ENCODE measurements at places on chromosomes 11 and 22.

GRCh38 chr22:50276143-50276542 lies 6.0 kb upstream of the MAPK11 start:
- DNase-seq = peak; percentile 92

DNA sequence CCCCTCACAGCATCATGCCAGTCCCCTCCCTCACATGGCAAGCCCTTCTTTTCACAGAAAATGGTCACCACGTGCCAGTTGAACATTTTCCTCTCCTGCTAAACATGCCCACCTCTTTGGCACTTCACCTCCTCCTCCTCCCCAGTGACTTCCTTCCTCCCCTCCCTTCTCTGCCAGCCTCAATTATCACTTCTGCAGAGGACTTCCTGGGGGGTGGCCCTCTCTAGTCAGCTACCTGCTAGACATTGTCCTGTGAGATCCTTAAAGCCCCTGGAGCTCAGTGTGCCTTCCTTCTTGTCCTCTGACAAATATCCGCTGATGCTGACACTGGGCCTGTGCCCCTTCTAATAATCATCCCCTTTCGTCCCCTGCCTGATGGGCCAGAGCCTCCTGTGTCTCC lies 43.2 kb upstream of the E2F8 start:
- DNase-seq = no peak

DNA sequence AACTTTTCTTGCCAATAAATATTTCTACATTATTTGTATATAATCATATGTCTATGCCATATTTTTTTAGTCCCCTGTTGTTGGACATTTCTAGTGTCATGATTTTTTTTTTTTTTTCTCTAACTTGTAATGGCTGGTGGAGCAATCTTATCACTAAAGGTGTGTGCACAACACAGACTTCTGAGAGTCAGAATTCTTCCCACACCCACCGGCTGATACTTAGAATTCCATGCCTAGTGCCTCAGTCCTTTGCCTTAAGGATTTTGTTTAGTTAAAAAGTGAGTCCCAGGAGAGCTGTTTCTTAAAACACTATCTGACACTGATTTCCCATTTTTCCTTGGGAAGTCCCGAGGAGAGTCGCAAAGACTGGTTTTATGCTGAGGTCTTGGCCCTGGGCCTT lies 87.7 kb upstream of the BARX2 start:
- DNase-seq = no peak

DNA sequence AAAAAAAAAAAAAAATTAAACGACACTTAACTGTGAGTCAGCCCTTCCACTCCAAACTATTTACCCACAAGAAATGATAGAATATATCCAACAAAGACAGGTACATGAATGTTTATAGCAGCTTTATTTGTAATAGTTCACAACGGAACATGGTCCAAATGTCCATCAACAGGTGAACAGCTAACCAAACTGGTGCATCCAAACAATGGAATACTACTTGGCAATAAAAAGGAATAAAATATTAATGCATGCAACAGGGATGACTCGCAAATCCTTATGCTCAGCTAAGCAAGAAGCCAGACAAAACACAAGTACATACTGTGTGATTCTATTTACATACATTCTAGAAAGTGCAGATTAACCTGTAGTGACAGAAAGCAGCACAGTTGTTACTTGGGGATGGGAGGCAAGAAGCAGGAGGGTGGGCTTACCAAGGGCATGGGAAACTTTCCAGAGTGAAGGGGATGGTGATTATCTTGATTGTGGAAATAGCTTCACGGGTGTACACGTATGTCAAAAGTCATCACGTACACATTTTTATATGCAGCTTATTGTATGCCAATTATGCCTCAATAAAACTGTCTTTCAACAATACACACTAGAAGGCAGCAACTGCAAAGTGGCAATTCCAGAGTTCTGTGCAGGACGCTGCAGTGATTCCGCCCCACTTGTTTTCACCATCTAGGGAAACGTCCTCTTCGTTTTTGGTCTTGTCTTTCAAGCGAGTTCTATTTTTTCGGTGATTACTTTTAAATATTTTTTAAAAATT lies 6.7 kb upstream of the SF1 start:
- DNase-seq = no peak

DNA sequence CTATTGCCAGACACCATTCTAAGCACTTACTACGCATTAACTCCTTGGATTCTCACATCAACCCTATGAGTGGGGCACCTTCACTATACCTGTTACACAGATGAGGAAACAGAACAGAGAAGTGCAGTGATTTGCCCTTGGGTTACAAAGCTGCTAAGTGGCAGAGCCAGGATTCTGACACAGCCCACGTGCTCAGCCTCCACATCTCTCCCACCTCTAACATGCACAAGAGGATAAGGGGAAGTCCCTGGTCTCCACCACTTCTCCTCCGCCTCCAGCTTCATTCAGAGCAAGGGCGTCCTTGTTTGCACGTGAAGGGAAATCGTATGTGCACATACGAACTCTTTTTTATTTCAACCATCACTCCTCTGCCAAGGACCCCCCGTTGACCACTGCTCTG lies 53.7 kb downstream of the CDON start:
- no peak for DNase-seq

DNA sequence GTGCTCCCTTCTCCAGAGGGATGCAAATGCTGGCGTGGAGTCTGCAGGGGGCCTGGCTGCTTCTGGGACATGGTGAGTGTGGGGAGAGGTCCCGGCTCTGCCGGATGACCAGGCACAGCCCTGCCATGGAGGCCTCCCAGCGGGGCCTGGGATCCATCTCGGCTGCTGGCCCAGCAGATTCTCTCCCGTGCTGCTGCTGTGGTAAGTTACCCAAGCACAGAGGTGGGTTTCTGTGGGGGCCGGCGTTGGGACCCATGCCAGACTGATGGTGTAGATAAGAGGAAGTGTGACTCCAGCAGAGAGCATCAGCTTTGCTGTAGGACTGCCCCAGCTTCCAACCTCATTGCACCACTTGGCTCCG lies 147.5 kb upstream of the B3GAT1 start:
- DNase-seq = no peak

DNA sequence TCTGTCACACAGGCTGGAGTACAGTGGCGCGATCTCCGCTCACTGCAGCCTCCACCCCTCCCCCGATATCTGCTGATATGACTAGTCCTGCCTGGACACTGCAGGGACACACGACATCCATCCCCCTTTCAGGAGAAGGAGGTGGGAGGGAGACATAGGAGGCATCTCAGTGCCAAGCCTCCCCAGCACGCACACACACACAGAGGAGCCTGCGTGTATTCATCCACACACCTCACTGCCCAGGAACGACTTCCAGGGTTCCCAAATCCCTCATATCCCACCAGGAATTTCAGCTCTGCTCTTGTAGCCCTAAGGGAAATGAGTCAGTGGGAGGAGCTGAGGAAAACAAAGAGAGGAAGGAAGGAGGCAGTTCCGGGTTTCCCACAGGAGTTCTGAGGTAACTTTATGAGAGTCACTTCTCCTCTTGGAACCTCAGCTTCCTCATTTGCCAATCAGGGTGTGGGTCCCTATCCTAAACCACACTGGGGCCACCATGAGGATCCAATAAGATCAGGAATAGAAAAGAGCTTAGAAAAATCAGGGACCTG lies 37.2 kb upstream of the ACER3 start:
- DNase-seq = no peak

- no peak for DNase-seq
These were observed 3.0 kb downstream of the C11orf58 start for GRCh38 chr11:16741473-16741872.

DNA sequence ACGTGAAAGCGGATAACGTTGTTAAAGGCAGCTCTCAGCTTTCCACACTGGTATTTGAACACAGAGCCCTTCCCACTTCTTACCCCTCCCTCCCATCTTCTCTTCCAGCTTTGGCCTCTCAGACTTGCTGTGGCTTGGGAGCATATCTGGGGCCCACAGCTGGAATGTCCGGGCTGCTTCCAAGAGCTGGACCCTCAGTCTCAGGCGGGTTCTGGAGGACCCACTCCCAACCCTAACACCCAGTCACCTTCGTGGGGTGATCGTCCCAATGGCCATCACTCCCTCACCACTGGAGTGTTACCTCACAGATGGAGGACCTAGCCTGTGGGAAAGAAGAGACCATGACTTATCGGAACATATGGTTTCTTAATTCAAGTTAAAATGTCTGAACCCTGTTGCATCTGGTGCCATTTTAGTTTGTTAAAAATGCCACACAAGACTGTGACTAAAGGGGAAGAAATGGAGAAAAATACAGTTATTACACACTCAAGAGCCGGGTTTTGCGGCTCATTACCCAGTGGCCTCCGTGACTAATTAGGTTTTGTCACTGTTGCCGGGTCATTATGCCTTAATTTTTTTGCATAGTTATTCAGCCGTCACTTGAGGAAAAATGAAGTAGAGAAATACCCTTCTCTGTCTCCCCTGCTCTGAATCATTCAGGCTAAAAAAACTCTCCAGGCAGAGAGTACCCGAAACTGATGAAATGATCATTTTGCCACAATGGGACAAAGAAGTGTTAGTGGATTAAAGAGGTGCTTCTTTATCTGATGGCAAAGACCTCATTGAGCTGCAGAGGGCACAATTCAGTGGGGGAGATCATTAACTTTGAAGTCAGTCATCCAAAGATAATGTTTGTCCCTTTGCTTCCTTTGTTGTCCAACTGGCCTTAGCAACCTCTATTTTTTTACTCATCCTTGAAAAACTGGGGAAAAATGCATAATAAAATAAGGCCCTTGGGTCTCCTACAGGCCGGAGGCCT lies 87.2 kb upstream of the HTATIP2 start:
- DNase-seq = no peak

GRCh38 chr11:111829185-111829968 lies 42.0 kb downstream of the ALG9 start:
- DNase-seq = no peak

DNA sequence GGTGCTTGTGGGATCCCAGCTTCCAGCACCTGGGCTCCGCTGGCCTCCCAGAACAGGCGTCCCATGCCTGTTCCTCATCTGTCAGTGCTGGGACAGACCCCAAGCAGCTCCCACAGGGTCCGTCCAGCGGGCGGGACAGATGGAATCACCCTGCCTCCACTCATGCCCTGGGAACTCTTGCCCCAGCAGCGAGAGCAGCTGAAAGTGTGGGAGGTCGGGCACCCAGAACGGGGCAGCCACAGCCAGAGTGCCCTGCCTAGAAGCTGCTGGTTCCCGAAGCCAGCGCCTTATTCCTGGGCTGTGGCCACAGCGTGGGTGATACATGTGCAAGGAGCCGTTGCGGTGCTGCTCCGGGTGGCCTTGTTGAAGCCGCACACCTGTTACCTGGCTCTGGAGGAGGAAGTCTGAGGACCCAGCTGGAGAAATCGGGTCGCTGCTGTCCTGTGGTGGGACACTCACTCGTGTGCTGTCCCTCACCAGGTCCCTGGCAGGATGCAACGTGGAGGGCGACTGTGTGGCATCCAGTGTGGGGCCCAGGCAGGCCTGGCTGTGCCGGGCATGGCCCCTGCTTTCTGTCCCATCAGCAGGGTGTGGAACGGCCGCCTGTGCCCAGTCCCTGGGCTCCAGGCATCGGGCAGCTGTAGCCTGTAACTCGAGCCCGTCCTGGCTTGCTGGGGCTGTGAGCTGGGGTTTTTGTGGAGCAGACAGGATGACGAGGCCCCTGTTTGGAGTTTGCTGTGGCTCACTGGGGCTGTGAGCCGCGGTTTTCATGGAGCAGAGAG lies 16.2 kb downstream of the GRAMD4 start:
- DNase-seq = no peak

- no peak for DNase-seq
These were observed 57.3 kb downstream of the GRAMD4 start for GRCh38 chr22:46677323-46678002.

DNA sequence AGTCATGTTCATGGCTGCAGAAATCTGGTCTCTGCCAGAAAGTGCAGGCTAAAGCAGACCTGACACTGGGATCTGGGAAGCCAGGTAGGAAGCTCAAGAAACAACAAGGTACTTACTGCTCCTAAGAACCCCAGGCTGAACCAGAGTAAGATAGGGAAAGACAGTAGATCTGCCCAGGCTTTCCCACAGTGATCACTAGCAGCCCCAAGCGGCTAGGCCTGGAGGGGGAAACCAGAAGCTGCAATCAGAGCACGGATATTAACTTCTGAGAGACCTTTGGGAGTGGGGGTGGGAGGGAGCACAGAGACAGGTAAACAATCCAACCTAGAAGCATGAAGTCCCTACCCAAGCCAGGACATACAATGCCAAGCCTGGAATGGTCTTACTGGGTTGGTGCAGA lies 135.2 kb upstream of the C11orf58 start:
- no peak for DNase-seq

GRCh38 chr22:30289980-30290313 lies 642 bp upstream of the CASTOR1 start:
- DNase-seq = no peak

- no peak for DNase-seq
These were observed 39.1 kb upstream of the ACCSL start for GRCh38 chr11:44008698-44009097.

DNA sequence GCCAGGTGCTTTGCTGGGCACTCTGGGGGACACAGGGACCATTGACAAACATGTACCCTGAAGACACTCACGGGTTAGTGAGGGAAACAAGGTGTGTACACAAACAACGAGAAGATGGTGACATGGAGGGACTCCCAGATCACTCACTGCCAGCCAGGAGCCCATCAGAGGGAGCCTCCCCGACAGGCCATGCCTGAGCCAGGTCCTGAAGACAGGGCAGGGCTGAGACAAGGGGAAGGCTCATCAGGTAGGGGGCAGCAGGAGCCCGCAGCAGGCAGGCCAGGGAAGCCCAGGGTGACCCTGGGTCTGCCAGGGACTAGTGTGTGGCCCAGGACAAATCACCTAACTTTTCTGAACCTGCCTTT lies 127.9 kb downstream of the BUD13 start:
- DNase-seq = no peak

DNA sequence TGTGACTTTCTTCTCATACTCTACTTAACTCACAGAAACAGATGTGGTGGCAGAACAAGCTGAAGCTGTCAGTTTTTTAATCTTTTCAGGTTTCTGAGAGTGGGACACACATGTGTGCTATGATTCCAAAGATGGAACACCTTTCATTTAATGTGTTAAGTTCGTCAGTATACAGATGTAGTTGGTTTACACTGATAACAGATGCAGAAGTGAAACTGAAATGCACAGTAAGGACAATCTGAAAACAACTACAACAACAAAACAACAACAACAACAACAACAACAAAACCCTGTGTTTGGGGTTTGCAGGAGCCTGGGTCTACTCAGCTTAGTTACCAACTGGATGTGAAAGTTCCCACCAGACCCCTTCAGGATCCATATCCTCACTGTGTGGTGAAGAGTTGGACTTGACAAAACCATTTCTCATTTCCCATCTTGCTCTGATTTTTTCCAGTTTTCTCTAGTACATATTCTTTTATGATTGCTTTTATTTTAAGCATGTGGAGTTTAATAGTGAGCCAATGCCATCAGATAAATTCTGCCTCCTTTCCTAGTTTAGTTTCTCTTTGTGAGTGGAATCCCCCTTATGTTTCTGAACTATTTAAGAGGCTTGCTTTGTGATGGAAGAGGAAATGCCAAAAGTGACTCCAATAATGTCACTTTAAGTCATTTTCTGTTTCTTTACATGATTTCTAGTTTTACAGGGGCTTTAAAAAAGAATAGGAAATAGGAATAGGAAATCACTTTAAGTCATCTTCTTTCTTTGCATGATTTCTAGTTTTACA lies 47.8 kb downstream of the ARHGAP42 start:
- no peak for DNase-seq

GRCh38 chr11:70555078-70555477 lies 156.7 kb downstream of the CTTN start:
- no peak for DNase-seq
